Cardiac muscle cell (in vitro differentiated cells and primary cell): ENCODE measurements at places on chromosomes 4 and X. TPM values are rescaled to one million over a fixed set of nuclear protein-coding genes. Genes with fewer than 3 reads are reported as not detected.

DNA sequence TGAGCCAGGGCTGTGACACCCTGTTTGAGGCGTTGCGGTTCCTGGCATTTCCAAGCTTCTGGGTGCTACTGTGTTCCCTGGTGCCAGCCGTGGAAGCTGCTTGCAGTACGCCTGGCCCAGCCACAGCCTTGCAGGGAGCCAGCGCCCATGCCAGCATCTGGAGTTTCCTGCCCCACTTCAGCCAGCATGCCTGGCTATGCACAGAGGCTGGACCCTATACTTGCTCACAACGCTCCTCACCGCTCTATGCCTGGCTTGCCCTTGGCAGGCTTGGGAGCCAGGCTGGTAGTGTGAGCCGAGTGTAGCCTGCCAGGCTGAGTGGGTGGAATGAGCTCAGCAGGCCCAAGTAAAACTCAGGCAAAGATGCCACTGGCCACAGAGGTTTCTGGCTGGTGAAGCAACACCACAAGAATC is 22.4 kb downstream of the PRRG1 start:
- H3K4me1 ChIP-seq = no peaks in the 10 kb centered on the region
- H3K36me3 ChIP-seq = no peaks in the 10 kb centered on the region
- H3K27me3 ChIP-seq = no peaks in the 10 kb centered on the region

- peak overlapping the region; percentile 21 for H3K27ac ChIP-seq
- DNase-seq = no peak
- H3K4me1 ChIP-seq = no peaks in the 10 kb centered on the region
- no peaks in the 10 kb centered on the region for H3K27me3 ChIP-seq
Observed at GRCh38 chrX:153380691-153381090, 20.5 kb downstream of the PNMA6E start.

- H3K27ac ChIP-seq = no peak overlapping the region
- DNase-seq = no peak
- no peak overlapping the region for H3K4me3 ChIP-seq
- no peaks in the 10 kb centered on the region for H3K27me3 ChIP-seq
- no peaks in the 10 kb centered on the region for H3K36me3 ChIP-seq
Observed at GRCh38 chr4:2763511-2763967, 7.4 kb upstream of the TNIP2 start.

- DNase-seq = no peak
- H3K36me3 ChIP-seq = no peaks in the 10 kb centered on the region
- H3K4me3 ChIP-seq = no peak overlapping the region
- H3K27me3 ChIP-seq = no peaks in the 10 kb centered on the region
Observed at GRCh38 chrX:86295293-86295692, 147.0 kb downstream of the DACH2 start.

DNA sequence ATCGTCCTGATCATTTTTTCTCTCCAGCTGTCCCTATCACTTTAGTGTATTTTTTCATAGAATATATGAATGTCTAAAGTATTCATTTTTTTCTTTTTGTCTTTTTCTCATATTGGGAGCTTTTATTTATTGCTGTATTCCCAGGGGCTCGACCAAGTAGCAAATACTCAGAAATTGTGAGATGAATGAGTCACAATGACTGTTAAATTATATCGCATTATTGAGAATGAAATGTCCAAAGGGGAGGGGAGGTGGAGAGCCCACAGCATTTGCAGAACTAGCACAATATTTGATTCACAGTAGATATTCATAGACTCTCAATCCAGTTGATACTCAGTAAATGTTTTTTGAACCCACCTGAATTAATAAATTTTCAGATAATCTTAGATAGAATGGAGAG is 543.6 kb upstream of the FAM241A start:
- H3K36me3 ChIP-seq = no peaks in the 10 kb centered on the region
- no peaks in the 10 kb centered on the region for H3K27me3 ChIP-seq
- H3K4me3 ChIP-seq = no peak overlapping the region
- no peak overlapping the region for H3K27ac ChIP-seq
- DNase-seq = no peak

Gene MEPE
- total RNA-seq = not detected in 2 replicates

Gene ITIH6
- total RNA-seq = 0.07 and 0.24 TPM in 2 replicates

Gene DCHS2
- 0.09 and 0.11 TPM in 2 replicates for total RNA-seq
